Activated CD8-positive, alpha-beta memory T cell treated with anti-CD3 and anti-CD28 coated beads, Interleukin-2, amount 50 U/mL, for 4 hours (primary cell): ENCODE measurements at places on chromosomes 12 and 14.

GRCh38 chr12:45232756-45233372 lies 17.0 kb downstream of the ANO6 start:
- DNase-seq: no peak

DNA sequence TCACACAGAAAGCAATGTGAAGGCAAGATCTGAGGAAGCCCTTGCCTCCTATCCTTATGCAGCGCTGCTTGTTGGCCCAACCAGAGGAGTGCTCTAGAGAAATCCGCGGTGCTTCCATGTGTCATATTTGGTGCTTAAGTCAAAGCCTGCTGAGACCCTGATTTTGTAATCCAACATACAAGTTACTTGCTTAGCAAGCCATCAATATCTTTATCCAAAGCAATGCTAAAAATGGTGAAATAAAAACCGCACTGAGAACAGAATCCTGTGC lies 250.0 kb downstream of the MED13L start:
- DNase-seq: no peak

DNA sequence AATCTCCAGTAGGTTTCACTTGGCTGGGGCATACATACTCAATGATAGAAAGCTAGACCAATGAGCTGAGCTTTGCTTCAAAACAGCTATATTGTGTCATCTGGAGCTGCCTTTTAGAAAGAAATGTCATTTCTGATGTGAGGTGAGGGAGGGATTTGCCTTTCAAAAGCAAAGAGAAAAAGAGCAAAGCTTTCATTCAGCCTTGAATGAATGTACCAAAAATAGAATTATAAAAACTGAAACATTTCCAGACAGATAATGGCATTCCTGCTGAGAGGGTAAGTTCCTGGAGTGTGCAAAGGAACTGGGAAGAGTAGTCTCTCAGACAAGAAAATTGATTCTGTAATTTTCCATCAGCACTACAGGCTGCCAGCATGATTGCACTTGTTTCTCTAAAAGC lies 710.0 kb downstream of the LRFN5 start:
- no peak for DNase-seq

DNA sequence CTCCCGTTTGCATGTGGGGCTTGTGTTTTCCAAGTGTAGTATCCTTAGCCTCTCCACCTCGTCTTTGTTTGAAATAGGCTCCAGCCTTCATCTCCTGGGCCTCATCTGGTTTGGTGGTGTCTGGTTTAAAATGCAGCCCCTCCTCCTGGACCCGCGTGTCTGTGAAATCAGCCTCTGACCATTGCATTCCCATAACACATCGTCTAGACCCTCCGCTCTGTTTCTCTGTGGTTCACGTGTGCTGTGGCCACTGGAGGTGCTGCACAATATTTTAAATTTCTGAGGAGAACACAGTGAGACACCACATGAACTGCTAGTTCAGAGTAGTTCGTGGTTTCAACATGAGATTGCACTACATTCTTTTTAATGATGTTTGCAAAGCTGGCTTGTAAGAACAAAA lies 35.6 kb downstream of the UBE3B start:
- DNase-seq: no peak

- no peak for DNase-seq
These were observed 50.5 kb downstream of the CFAP251 start for GRCh38 chr12:121968876-121969275.
